ENCODE measurements at places on chromosomes 7 and 10.
A peak's percentile ranks its signal among the peaks of the same experiment; 100 is the strongest.

GRCh38 chr10:106577266-106577665 is 587.2 kb downstream of the SORCS1 start:
- DNase-seq, result peak; percentile 95

DNA sequence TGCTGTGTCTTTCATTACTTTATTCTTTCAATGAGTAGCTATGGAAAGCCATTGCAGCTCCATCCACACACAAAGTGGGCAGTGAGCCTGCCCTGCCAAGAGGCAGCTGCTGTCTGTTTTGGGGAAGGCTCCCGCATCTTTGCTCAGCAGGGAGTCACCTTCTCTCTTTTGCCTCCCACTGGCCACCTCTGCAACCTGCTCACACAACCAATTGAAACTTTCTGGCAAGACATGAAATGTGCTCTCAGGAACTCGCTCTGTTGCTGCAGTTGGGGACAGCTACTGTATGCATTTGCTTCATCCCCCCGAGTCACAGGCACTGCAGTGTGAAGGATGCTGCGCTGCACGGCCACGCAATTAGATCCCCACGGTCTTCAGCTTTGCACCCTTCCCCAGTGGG is 244.8 kb upstream of the NFE2L3 start:
- no peak for DNase-seq

- DNase-seq, result no peak
Observed at GRCh38 chr7:32564542-32564941, 69.3 kb downstream of the AVL9 start.

DNA sequence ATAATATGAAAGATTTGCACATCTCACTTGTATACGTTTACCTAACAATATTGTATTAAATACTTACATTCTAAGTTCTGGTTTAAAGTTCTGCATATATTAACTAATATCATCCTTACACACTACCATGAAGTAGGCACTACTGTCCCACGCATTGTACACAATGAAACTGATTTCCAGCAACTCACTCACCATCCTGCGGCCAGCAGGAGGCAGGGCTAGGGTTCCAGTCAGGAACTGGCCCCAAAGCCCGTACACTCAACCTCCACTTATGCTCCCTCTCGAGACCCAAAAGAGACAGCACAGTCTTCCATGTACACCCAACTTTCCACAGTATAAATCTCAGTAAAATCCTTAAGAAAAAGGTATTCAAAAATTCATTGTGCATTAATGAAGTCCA is 41.4 kb downstream of the GRID1 start:
- DNase-seq, result no peak

GRCh38 chr7:113321201-113321600 is 202.8 kb upstream of the SMIM30 start:
- peak; percentile 2 for DNase-seq

- DNase-seq, result no peak
Observed at GRCh38 chr7:4720225-4720624, 38.1 kb downstream of the FOXK1 start.

- no peak for DNase-seq
Observed at GRCh38 chr7:127582361-127582760, 3.0 kb downstream of the GCC1 start.

DNA sequence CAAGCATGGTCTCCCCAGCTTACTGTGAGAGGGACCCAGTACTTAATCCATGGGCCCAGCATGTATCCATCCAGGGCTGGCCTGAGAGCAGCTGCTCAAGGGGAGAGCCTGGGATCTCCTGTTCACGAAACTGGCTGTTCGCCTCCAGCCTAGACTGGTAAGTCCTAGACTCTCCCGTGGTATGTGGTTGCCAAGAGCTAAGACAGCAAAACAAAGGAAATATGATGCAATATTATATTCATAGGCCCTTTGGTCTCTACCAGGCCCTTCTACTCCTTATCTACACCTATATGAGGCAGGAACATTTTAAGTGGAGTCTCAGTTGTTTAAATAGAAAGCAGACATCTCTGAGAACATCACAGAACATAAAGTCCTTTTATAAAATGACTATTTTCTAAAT is 28.9 kb upstream of the STK17A start:
- peak; percentile 76 for DNase-seq

DNA sequence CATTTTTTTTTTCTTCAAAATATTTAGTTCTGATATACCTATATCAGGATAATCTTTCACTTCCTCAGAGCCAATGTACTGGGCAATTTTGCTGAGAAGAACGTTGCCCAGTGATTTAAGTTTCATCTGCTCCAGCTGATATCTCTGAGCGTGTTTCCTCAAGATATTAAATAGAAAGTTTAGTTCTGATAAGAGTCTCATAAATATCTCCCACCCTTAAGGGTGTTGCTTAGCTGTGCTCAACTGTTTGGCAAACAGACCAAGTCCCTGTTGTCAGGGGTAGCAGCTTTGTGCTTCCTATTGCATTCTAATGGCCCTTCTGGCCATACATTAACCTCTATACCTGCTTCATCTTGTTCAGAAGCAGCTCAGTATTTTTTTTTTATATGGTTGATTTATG is 84.7 kb upstream of the GPR141 start:
- no peak for DNase-seq

- DNase-seq, result no peak
Observed at GRCh38 chr10:26335574-26336093, 102.5 kb upstream of the APBB1IP start.

DNA sequence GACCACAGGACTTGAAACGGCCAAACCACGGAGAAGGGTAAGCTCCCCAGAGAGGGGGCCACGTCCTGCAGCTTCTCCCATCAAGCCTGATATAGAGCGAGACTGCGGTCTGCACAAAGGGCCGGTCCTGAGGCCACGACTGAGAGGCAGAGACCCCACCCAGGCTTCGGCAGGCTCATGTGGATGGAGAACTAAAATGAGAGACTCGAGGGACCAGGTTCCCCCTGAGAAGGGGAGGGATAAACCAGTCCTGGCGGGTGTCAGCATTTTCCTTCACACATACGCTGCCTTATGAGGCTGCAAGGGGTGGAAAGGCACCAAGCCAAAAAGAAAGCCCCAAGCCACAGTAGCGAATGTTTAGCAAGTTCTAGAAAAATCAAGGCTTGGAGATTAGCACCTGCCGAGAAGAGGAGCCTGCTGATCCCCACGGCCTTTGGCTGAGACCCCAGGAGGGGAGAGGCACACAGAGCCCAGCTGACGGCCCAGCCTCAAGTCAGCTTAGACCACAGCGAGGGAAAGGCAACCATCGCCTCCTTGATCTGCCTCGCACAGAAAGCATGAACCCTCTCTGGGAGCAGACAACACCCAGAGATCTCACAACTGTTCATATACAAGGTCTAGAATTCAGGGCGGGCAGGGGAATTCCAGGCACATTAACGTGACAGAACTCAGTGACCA is 92.6 kb upstream of the RNF32 start:
- DNase-seq, result no peak

GRCh38 chr7:117963264-117964197 is 90.3 kb upstream of the CTTNBP2 start:
- DNase-seq, result no peak

- no peak for DNase-seq
Observed at GRCh38 chr10:115049318-115049717, 43.8 kb upstream of the ATRNL1 start.

GRCh38 chr10:61747307-61747706 is 84.6 kb downstream of the CABCOCO1 start:
- no peak for DNase-seq

DNA sequence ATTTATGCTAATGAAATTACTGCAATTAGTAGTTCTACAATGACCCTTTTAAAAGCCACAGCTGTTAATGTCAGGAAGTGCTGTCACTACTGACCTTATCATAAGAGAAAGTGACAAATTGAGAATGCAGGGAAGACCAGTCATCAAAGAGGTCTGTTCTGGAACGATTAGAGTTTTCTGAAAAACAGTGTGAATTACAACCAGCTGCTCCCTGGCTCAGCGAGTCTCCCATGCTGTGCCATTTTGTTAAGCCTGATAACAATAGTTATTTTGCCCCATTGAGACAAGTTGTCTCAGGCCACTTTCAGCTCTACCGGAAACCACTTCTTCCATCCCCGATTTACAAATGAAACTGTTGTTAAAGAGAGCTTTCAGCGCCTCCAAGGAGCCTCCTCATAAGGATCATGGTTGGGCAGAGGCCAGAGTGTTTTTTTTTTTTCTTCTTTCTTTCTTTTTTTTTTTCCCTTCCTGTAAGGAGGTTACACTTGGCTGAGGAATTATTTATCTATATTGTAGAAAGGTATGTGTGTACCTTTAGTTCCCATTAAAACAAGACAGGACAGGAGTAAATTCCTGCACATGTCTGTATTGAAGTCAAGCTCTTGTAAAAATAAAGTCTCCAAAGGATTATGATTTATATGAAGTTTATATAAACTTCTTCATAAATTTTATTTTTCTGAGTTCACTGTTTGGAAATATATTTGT is 173.6 kb downstream of the CDCA7L start:
- DNase-seq, result peak; percentile 63

- no peak for DNase-seq
Observed at GRCh38 chr10:131159771-131160170, 151.8 kb downstream of the TCERG1L start.

- DNase-seq, result no peak
Observed at GRCh38 chr10:60828489-60828852, 50.2 kb downstream of the CDK1 start.

GRCh38 chr7:123719197-123719721 is 29.5 kb downstream of the WASL start:
- DNase-seq, result no peak

DNA sequence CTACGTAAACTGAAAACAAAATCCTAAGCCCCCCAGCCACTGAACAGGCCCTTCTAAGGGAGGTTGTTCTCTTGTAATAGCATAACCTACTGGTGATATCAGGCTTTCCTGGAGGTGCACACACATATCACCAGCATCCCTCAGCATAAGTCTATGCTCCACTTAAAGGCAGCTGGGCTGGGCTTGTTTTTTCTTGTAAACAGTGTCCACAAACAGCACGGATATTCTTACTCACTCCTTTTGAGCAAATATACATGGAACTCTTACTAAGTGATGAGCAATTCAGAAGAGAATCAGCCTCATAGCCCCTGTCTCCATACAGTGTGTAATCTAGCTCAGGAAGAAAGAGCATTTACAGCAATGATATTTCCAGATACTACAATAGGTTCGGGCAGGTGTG is 2.4 kb downstream of the LRIT1 start:
- DNase-seq, result peak; percentile 78

GRCh38 chr7:39493934-39494333 is 72.3 kb upstream of the YAE1 start:
- DNase-seq, result no peak

- no peak for DNase-seq
Observed at GRCh38 chr7:44052771-44053365, 8.4 kb downstream of the DBNL start.

GRCh38 chr10:106500925-106501525 is 663.5 kb downstream of the SORCS1 start:
- peak; percentile 47 for DNase-seq

GRCh38 chr10:14560274-14560673 is 214.4 kb downstream of the FAM107B start:
- peak; percentile 99 for DNase-seq

DNA sequence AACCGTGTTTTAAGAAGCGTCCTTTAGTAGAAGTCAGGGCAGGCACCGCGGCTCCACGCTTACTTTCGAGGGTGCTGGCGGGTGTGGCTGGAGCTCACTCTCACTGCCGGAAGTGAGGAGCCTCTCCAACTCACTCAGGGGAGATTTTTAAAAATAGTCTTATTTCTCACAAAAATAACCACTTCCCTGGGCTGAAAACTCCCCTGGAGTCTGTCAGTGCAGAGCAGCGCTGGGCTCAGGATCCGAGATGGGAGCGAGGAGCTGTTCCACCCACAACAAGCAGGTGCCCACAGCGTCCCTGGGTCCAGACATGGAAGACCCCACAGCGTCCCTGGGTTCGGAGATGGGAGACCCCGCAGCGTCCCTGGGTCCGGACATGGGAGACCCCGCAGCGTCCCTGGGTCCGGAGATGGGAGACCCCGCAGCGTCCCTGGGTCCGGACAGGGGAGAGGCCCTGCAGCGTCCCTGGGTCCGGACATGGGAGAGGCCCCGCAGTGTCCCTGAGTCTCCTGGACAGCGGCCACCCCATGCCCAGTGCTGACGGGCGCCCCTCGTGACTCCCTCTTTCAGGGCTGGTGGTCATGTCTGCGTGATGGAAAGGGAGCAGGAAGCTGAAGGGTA is 51.2 kb downstream of the VIPR2 start:
- no peak for DNase-seq

- DNase-seq, result no peak
Observed at GRCh38 chr7:151012031-151012692, 12.1 kb downstream of the ATG9B start.

DNA sequence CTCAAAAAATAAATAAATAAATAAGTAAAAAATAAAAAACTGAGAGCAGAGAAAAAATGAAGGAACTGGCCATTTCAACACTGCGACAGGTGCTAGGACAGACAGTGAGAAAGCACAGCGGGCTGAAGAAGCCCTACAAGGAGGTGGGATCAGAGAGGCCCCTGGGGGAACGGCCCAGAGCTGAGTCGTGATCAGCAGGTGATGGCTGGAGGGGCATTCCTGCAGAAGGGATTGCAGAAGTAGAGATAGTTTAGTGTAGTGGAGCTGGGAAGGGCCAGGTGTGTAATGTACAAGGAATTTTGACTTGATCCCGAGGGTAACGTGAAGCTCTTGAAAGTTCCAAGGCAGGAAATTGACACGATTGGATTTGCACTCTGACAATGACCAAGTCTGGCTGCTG is 112.1 kb downstream of the CUL2 start:
- DNase-seq, result peak; percentile 68

DNA sequence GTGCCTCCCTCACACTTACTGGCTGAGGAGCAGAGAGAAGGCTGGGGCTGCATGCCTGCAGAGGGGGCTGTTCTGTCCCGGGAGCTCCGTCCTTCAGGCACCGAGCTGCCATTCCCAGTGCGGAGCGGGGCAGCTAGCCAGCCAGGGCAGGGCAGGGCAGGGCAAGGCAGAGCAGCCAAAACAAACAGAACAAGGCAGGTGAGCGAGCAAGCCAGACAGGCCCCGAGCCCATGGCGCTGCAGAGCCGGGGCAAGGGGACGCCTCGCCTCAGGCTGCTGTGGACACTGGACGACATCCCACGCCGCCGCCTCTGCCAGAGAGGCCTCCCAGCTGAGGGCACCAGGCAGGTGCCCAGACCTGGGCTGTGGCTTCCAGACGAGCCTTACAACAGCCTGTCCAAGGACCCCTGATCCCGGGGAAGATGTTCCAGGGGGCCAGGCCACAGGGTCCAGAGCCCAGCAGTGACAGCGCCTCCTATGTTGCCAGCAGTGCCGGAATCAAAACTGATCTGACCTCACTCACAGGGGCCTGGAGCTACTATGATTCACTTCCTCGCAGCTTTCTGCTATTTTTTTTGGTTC is 8.2 kb upstream of the NDST2 start:
- DNase-seq, result peak; percentile 43

DNA sequence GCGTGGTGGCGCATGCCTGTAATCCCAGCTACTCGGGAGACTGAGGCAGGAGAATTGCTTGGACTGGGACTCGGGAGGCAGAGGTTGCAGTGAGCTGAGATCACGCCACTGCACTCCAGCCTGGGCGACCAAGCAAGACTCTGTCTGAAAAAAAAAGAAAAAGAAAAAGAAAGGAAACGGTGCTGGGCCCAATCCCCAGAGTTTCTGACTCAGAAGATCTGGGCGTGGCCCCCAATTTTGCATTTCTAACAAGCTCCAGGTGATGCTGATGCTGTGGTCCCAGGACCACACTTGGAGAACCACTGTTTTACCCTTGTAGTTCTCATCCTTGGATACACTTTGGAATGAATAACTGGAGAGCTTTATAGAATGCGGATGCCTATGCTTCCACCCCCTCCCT is 79.0 kb downstream of the C10orf105 start:
- DNase-seq, result no peak

Measured in epithelial cell of esophagus (primary cell).